ENCODE measurements at places on chromosomes 11 and 22.

GRCh38 chr22:31613286-31613903 lies 48.6 kb downstream of the PISD start:
- no peak for DNase-seq

DNA sequence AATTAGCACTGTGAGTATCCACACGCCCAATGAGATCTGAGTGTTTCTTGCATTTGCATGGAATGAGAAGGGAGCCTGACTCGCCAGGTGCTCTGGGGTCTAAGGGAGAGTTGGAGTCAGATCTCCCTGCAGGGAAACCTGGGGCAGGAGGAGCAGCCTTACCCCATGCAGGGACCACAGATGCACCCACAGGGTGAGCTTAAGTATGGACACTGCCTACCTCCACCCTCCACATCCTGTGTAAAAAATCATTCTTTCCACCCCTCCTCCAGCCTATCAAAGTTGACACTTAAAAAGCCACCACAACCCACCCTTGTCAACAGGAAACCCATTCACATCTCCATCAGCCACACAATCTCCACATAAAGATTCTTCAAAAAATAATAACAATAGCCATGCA lies 67.0 kb upstream of the IGLL5 start:
- no peak for DNase-seq

GRCh38 chr11:134760299-134760698 lies 348.3 kb upstream of the B3GAT1 start:
- no peak for DNase-seq

DNA sequence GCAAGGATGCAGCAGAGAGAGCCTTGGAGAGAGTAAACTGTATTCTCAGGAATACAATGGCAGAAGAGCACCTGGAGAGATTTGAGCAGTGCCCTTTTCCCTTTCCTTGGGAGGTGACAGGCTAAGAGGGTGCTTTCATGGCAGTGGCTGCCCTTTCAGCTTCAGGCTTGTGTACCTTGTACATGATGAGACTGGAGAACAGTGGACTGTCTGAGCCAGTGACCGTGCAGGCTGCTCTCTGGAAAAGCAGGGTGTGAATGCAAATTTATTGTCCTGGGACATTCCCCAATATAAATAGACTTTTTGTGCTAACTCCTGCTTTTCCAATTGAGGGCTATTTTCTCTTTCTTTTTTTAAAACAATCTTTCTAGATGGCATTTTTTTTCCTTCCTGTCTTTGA lies 99.3 kb downstream of the TRIM44 start:
- no peak for DNase-seq
